ENCODE measurements at places on chromosomes 2 and 18.

GRCh38 chr2:3097804-3098203, 279.8 kb downstream of the EIPR1 start:
- no peak for DNase-seq

- DNase-seq = no peak
Measured at GRCh38 chr2:241267249-241268067, 48.0 kb downstream of the HDLBP start.

DNA sequence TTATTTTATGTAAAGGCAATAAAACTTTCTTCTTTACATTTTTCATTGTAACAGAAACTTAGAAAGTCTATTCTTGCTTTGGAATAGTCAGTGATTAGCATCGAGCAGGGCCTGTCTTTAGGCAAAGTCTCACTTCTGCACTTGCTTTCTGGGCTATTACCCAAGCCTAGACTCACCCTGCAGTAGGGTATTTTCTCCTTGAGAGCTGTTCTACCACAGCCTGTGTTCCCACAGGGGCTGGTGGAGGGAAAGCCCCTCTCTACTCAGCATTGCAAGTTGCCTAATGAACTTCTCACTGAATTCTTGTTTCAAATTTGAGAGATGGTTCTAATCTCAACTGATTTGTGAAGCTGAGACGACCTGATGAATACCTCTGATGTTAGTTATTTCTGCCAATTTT, 111.7 kb upstream of the KLHL14 start:
- DNase-seq = no peak

- no peak for DNase-seq
Measured at GRCh38 chr18:31041271-31042083, 1.1 kb downstream of the DSC3 start.

DNA sequence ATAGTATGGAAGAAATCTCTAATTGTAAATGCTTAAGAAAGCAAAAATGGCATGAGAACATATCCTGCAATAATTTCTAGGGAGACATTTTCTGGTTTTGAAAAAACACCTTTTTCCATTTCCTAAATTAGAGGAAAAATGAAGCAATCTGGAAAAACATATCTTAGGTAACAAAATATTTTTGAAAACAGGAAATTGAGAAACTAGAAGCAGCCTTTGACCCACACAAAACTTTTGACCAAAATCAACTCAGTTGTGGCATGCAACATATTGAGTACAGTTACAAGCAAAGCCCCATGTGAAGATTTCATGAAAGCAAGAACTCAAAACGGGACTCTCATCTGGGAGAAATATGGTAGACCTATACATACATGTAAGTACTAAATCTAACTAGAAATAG, 28.6 kb upstream of the CHAC2 start:
- DNase-seq = no peak

- no peak for DNase-seq
Measured at GRCh38 chr2:99809259-99809900, 319.6 kb upstream of the REV1 start.

DNA sequence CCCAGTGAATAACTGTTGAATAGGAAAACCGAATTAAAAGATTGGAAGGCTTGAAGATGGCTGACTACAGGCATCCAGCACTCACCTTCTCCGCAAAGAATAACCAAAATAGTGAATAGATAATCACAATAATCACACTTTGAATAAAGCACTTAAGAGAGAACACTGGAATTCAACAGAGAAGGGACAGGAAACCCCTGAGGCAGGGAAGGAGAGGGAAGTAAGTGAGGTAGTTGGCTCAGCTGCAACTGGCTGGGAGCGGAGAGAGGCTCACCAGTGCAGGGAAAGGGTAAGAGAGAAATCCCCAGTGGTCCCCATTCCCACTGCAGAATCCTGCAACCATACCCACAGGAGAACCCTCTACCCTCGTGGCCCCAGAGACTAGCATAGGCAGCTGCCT, 246.6 kb upstream of the NCKAP5 start:
- no peak for DNase-seq

GRCh38 chr2:191463790-191464189, 214.1 kb upstream of the NABP1 start:
- no peak for DNase-seq

- DNase-seq = no peak
Measured at GRCh38 chr2:223784221-223784772, 53.1 kb downstream of the AP1S3 start.

- DNase-seq = peak; percentile 55
Measured at GRCh38 chr2:232113821-232114220, 152.3 kb downstream of the DIS3L2 start.

- DNase-seq = no peak
Measured at GRCh38 chr2:239856620-239857285, 168.4 kb downstream of the NDUFA10 start.

- DNase-seq = no peak
Measured at GRCh38 chr18:6022845-6023244, 127.5 kb upstream of the TMEM200C start.

GRCh38 chr2:165240916-165241315, 1.7 kb downstream of the SCN2A start:
- DNase-seq = no peak

DNA sequence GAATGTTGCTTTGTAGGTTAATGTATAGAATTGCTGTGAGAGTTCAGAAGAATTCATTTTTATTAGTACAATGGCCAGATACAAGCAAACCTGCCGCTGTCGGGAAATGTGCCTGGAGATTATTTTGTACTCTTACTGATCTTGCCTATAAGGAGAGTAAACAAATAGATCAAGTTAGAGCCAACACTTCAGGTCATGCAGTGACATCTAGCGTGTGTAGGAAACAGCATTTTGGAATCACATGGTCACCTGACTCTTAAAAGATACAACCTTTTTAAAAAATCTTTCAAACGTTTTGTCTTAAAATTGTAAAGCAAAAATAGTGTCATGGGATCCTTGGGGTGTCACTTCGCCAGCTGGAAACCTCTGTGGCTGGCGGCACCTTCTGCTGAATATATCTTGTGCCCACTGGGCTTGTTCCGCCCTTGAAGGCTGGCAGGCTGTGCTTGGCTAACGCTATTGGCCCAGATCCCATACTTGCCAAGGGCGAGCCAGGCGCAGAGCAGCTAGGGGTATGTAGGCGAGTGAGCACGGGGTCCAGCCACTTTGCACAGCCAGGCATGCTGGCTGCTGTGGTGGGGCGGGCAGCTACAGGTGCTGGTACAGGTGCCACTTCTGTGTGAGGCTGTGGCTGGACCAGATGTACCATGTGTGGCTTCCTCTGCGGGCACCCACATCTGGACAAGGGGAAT, 19.5 kb upstream of the RPRM start:
- no peak for DNase-seq

DNA sequence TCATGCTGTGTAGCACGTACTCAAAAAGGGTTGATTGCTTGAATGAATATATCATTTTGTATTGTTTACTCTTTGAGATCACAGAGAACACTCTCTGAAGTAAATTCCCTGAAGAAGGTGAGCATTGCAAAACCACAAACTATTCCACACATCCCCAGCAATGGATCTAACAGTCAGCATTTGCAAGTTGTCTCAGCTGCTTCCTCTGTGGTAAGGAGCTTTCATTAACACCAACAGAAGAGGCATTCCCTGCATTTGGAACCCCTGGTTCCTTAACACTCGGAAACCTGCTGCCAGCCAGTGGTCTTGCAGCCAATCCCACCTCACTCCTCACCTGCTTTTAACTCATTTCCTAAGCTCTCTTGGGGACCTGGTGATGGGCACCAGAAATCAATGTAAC, 108.4 kb downstream of the IRS1 start:
- DNase-seq = no peak

- DNase-seq = no peak
Measured at GRCh38 chr18:26575865-26576217, 27.5 kb upstream of the KCTD1 start.

GRCh38 chr18:49843778-49844625, 30.7 kb upstream of the ACAA2 start:
- no peak for DNase-seq
